ENCODE measurements at places on chromosomes 2 and 18. TPM values are rescaled to one million over a fixed set of nuclear protein-coding genes. Genes with fewer than 3 reads are reported as not detected.

The GATA6 gene
- 9.2 TPM for polyA plus RNA-seq

The GAD1 gene
- polyA plus RNA-seq = 0.86 TPM

DNA sequence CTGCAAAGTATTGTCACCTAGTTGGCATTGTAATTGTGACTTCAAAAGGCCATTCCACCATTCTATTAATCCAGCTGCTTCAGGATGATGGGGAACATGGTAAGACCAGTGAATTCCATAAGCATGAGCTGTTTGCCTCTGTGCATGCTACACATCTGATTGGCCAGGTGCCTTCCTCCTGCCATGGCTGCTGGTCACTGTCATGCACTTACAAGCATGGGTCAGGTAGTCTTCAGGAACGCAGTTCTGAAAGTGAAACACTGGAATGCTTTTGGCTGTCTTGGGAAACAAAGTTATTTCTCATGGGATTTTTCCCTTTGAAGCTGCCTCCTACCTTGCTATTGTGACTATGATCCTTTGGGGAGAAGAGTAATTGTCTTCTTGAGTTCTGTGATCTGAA lies 267.6 kb downstream of the GBX2 start:
- DNase-seq = no peak

DNA sequence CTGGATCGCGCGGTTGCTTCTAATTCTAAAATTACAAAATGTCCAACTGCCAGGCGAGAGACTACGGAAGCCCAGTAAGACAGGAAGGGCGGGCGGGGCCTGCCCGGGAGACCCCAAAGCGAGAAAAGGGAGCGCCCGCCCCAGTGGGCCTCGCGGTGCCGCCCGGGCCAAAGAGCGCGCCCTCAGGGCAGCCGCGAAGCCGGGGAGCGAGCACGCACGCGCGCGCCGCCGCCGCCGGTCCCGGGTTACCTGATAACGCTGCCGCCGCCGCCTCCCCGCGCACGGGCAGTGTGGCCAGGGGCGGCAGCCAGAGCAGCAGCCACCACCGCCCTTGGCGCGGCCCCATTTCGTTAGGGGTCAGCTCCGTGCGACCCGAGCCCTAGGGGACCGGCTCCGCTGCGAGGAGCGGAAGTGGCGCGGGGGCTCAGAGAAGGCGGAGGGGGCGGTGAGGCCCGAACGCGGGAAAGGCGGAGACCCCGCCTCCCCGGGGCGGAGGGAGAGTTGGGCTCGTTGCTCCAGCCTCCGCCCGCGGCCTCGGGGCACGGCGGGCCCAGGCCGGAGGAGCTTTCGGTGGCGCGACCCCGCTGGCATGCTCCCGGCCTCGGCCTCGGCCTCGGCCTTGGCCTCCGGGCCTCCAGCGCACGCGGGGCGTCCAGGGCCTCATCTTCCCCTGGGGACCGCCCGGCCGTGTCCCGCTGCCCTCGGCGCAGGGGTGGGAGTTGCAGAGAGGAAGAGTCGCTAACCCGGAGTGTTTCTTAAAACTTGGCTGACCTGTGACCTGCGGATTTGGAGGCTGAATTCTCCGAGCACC lies at the start of gene NEMP2:
Gene NEMP2, minus strand, starts transcription at position 413 of the 811 bp plus-strand sequence. Its CDS starts 67 bp downstream, at position 346.
- DNase-seq = peak; percentile 65

DNA sequence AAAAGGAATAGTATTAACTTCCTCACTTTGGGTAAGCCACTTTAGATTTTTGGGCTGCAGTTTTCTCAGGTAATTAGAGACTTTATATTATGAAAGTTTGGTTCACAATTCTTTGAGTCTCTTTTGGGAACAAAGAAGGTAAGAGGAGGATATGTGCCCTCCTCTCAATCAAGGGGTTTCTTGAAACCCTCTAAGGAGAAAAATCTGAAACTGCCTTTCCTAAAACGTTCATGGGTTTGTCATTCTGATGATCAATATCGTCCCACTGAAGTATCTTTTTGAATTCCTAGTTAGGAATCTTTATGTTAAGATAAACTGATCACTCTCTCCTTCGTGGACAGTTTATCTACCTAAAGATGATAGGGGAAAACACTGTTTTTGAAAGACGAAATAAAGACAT lies 42.4 kb upstream of the AKAIN1 start:
- DNase-seq = no peak
